Stimulated activated CD4-positive, alpha-beta T cell treated with anti-CD3 and anti-CD28 coated beads, TNF-alpha, amount 100 ng/mL, for 1 hour (primary cell): ENCODE measurements at places on chromosomes 4 and X.

DNA sequence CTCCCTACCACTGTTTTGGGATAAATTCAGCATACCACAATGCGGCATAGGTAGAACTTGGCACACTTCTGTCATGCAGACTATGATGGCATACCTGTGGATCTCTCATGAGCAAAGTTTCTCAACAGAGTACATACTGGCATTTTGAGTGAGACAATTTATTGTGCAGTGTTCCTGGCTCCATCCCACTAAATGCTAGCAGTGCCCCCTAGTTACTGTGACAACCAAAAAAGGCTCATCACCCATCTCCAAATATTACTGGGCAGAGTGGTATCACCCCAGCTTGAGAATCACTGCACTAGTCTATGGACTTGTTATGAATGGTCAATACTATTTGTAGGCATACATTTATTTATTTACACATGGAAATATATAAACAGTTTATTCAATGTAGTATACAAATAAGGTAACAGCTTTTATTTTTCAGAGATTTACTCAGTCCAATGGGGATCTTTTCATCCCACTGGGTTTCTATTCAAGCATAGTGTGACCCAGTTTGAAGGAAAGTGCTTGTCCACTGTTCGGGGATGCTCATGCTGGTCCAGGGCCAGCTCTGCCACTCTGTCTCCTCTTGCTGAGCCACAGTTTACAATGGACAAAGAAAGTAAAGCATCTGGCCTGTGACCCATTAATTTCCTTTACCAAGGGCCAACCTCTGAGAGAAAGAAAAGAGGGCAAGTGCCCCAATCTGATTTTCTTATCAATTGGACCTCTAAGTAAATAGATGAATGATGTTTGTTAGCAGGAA, 81.0 kb upstream of the IL2 start:
- no peak for DNase-seq

DNA sequence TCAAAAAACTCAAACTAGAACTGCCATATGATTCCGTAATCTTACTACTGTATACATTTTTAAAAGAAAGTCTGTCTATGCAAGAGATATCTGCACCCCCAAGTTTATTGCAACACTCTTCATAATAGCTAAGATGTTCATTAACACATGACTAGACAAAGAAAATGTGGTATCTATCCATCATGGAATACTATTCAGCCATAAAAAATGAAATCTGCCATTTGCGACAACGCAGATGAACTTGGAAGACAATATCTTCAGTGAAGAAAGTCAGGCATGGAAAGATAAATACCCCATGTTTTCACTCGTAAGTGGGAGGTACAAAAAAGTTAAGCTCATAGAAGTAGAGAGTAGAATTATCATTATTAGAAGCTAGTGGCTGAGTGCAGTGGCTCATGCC, 87.3 kb upstream of the DHRSX start:
- no peak for DNase-seq

- DNase-seq, result no peak
Observed at GRCh38 chr4:172686021-172686420, 482.6 kb upstream of the GALNT7 start.

GRCh38 chrX:1119275-1119674, 93.2 kb downstream of the CRLF2 start:
- DNase-seq, result no peak

DNA sequence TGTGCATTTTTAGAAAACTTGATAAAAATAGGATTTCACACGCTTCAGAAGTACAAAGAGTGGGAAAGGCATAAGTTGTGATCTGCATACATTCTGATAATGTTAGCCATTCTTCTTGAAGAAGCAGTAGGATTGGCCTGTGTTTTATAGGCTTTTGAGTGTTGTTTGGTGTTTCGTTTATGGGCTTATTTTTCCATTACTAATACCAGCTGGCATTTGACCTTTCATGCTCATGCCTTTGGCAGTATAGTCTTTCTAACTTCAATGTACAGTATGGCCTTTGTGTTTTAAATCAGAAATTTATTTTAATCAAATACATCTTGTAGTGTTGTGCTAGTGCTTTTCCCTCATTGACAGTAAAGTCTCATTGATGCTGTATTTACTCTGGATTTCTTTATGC, 51.5 kb upstream of the SLC4A4 start:
- DNase-seq, result no peak

- DNase-seq, result no peak
Observed at GRCh38 chr4:137451172-137451825, 81.0 kb downstream of the PCDH18 start.

- no peak for DNase-seq
Observed at GRCh38 chr4:159937595-159937994, 834.7 kb downstream of the RAPGEF2 start.

DNA sequence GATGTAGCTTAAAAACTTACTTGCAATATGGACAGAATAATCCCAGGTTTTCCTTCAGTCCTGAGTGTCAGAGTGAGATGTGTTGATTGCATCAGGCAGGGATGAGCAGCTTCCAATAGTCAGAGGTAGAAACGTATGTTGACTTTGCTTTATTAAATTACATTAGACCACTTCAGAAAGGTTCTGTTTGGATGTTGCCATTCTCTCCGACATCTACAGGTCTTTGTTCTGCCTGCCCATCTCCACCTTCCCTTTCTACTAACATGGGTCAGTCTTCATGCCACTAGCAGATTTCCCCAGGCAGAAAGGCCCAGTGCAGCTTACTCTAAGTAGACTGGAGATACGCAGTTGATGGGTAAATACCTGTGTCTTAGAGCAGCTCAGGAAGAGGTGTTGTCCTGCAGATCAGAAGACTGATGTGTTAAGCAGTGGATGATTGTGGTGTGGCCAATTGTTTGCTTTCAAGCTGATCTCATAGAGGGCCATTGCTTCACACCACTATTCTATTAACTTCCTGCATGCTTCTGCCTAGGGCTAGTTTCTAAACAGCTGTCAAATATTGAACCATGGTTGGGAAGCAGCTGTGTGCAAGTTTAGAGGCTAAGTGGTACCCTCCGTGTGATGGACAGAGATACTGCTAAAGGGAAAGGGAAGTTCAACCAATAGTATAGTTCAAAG, 1.8 kb downstream of the FRMPD4 start:
- DNase-seq, result no peak

DNA sequence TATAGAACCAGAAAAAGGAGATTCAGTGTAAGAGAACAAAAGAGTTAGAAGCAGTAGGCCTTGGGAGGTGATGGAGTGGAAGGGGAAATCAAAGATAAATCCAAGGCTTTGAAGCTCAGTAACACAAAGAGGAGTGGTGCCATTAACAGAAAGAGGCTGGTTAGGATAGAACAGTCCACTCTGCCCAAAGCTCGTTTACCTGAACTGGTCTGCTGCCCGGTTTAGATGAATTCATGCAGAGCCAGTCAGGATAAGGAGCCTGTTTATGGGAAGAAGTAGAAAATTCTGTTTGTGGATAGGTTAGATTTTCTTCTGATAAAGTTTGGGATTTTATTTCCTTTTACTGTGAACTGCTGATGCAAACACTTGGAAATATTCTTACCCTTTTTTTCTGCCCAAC, 80.6 kb downstream of the HMGB2 start:
- DNase-seq, result no peak

- DNase-seq, result no peak
Observed at GRCh38 chrX:153438532-153438931, 7.3 kb downstream of the TREX2 start.

- DNase-seq, result no peak
Observed at GRCh38 chrX:13287816-13288215, 32.0 kb downstream of the ATXN3L start.

- no peak for DNase-seq
Observed at GRCh38 chrX:45807572-45808425, 607.1 kb upstream of the DIPK2B start.

GRCh38 chrX:8724300-8724699, 7.6 kb downstream of the ANOS1 start:
- DNase-seq, result no peak

DNA sequence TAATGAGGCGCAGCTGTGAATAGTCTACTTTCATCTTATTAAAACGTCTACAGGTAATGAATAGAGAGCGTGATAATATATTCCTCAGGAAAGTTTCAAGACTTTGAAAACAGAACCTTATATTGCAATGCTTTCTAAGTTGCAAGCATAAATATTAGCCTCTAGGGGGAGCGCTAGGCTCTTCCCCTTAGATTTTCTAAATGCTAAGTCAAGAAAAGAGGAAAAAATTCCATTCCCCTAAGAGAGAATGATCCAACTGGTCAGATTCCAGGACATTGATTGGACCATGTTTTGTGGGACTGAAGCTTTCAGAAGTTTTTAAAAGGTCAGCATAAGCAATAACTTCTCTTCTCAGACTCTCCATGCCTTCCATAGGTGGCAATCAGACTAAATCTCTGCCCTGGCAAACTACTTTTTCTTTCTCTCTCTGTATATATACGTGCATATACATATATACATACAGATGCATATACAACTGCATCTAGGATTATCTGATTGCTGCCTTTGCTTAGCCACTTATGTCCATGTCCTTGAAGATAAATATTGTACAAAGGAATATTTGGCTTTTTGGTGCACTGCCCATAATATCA, 492.9 kb downstream of the INPP4B start:
- DNase-seq, result no peak

DNA sequence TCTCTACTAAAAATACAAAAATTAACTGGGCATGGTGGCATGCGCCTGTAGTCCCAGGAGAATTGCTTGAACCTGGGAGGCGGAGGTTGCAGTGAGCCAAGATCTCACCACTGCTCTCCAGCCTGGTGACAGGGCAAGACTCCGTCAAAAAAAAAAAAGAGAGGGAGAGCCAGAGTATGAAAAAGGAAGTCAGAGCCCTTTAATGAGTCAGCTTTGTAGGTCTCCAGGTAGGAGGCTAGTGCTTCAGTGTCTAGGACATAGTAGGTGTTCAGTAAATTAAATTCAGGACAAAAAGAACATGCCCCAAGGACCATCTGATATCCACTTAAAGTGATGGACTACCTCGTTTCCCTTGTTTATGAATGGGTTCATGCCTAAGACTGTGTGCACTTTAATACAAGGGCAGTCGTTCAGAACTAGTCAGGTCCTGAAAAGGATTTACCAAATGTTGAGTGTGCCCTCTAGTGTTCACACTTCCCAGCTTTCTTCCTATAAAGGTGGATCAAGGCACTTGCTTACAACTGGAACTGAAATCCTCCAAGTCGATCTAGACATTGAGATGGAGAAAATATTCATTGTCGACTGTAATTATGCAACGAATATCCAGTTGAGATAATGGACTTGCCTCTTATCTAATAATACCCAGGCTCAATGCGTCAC, 29.0 kb downstream of the F9 start:
- no peak for DNase-seq

- no peak for DNase-seq
Observed at GRCh38 chr4:153448003-153448731, 18.0 kb upstream of the TMEM131L start.

DNA sequence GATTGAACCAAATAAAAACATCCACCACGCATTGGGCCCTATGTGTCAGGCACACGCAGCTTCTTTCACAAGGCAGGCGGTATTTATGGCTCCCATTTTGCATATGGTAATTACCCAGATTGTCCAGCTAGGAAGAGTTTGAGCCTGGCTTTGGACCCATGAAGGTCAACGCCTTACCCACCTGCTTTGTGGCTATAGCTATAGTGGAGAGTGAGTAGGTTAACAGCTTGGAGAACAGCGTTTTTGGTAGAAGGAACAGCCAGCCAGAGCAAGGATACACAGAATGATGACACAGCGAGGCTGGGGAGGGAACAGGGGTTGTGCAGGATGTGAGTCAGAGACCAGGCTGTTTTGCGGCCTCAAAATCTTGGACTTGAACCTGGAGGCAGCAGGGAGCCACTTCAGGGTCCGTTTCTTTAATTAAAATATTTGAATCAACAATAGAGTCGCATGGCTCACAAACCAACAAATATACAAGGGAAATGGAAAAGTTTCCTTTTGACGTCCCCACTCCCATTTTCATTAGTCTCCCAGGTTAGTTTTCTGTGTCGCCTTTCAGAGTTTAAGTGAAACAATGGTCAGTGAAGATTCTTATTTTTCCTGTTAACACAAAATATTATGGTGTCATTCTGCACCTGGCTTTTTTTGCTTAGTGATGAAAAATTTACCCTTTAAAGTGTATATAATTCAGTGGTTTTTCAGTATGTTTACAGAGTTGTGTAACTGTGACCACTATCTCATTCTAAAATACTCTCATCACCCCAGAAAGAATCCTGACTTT, 118.2 kb upstream of the STX18 start:
- no peak for DNase-seq

DNA sequence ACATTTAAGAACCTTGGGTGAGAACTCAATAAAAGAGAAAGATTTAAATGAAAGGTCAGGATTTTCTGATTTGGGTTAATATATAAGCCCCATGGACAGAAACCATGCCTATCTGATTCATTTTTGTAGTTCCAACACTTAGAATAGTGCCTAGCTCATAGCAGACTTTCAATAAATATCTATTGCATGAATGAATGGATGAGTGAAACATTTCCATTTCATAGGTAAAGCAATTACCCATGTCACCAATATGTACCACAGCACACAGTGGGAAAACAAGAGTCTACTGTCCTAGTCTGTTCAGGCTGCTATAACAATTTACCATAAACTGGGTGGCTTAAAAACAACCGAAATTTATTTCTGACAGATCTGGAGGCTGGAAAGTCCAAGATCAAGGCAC, 63.9 kb upstream of the PTPN13 start:
- DNase-seq, result no peak

DNA sequence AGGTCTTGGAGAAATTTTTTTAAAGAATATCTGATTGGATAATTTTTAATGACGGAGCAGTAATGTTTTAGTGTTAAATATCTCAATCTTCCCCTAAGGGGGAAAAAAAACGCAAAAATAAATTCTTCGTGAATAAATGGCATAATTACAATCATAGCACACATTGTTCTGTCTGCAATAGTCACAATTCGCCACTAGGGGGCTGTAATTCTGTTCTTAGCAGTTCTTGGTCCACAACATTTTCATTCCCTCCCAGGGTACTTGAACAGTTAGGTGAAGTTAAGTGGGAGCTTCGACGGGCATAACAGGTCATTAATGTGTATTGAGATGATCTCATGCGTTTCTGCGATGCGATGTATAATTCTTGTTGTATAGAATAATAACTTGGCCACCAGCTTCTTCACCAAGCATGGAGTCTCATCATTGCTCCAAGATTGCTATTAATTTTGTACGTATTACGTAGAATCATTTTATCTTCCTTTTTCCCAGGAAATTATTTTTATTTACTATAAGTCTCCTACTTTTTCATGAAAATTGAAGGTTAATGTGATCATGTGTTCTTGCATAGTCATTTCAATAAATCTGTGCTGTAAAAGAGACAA, 27.2 kb downstream of the HTR2C start:
- no peak for DNase-seq

GRCh38 chr4:40240040-40240653, 43.3 kb downstream of the RHOH start:
- DNase-seq, result no peak

GRCh38 chrX:131802836-131803626, 220.1 kb upstream of the STK26 start:
- DNase-seq, result peak; percentile 62

DNA sequence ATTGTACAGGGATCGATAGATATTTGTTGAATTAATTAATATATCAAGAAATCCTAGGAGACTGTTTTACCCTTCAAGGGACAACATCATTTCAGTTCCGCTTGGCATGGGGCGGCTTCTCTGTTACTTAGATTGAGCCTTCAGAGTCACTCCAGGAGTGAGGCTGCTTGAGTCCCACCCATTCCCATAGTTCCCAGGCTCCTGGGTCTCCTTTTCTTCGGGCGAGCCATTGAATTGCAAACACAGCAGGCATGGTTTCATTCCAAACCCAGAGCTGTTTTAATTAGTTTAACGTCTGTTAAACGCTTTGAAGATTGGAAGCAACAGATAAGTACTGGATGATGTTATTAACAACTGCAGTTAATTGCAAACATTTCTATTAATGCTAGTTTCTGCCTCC, 571 bp upstream of the EDA start:
- DNase-seq, result no peak
